Stimulated activated CD4-positive, alpha-beta T cell treated with anti-CD3 and anti-CD28 coated beads, Interleukin-1b, Interleukin-23, amount 100 ng/mL, for 1 hour (primary cell): ENCODE measurements at places on chromosomes 7 and 10.

DNA sequence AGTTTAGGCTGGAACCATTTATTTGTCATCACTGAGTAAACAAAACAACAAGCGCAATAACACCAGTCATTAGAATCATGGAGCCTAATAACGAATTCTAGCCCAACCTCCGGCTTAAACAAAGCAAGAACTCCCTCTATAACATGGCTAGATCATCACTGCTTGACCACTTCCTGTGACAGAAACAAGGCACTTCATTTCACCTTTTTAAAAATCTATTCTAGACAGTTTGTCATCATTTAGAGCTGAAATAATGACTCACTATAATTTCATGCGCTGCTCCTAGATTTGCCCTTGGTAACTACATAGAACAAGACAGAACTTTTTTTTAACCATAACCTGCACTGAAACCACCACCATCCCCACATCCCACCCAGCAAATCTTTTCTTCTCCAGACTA is 81.3 kb downstream of the OSBPL3 start:
- DNase-seq = no peak

GRCh38 chr7:50974240-50974639 is 191.5 kb upstream of the GRB10 start:
- no peak for DNase-seq

- no peak for DNase-seq
These were observed 8.7 kb downstream of the STARD3NL start for GRCh38 chr7:38186593-38187314.

- DNase-seq = no peak
These were observed 114.1 kb upstream of the WNT16 start for GRCh38 chr7:121214657-121215056.

GRCh38 chr7:50648570-50649169 is 83.5 kb upstream of the DDC start:
- DNase-seq = no peak

DNA sequence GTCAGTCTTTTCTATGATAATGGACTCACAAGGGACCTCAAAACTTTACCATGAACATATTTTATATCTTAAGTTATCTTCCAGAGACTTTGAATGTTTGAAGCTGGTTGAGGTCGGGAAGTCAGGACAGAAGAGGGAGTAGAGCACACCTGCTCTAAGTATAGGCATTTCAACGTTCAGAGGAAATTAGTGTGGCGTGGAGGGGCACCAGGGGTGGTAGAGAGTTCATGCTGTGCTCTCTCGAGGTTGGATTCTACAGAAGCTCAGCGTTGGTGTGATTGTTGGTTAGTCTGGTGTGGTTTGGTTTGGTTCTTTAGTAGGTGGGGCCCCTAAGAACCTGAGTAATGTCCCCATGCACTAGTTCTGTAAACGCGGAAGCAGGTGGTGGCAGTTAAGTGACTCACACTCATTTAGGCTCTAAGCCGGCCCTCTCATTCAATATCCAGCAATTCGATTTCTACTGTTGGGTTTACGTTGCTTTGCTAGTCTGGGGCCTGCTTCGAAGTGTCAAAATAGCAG is 19.8 kb downstream of the CNTNAP2 start:
- DNase-seq = no peak

GRCh38 chr10:8444630-8445029 is 390.1 kb downstream of the GATA3 start:
- no peak for DNase-seq

DNA sequence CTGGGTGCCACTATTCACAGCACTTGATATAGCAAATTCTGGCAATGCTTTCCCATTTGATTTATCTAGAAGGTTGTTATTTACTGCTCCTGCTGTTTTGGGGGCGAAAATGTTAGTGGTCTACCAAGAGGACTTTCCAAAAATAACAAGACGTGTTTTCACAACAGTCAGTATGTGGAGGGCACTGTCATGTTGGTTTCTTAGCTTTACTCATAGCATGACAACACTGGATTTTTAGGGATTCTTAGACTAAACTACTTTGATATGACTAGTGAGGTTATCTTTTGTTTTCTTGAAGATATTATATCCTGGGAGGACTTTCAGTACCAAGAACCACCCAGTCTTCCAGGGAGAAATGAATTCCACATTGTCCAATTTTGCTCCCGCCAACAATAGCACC is 49.4 kb downstream of the NUDCD3 start:
- no peak for DNase-seq

DNA sequence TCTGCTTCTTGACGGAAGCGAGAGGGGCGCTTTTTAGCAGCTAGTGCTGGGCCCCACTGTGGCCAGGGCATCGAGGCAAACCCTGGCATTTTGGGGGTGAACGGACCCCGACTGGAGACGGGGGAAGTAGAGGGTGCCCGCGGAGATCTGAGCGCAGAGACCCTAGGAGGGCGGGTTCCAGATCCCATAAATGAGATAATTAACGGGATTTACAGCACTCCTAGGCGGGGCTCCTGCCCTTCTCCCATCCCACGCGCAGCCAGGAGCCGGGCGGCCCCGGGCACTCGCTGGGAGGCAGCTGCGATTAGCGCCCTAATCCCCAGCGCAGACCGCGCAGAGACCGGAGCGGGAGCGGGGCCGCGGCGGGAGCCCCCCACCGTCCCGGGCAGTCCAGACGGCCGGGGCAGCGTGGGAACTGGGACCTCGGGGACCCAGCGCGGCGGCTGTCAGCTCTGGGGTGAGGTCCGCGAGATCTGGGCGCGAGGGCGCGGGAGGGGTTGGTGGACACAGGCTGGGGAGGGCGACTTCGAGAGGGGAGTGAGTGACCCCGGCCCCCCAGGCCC is 735 bp downstream of the JCAD start:
- DNase-seq = no peak

DNA sequence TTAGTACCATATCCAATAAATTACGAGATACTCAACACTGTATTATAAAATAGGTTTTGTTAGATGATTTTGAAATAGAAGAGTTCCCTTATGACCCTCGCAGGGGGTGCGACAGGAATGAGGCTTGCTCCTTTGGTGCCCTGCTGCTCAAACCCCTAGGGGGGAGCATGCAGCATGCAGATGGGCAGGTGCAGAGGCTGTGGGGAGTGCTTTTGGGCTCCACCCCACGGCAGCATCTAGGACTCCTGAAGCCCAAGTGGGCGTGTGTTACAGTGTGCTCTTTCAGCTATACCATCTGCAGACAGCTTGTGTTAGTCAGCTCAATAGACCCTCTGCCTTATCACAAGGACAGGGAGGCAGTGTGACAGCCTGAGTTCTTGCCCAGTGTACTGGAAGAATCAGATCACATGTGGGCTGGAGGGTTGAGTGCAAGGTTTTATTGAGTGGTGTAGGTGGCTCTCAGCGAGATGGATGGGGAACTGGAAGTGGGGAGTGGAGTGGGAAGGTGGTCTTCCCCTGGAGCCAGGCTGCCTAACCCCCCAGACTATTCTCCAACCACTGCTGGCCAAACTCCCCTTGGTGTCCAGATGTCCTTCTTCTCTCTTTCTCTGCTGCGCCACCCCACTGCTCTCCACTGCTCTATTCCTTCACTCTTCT is 3.1 kb upstream of the MRC1 start:
- DNase-seq = no peak

- DNase-seq = no peak
These were observed 95.7 kb upstream of the JAZF1 start for GRCh38 chr7:28276298-28276697.

- DNase-seq = no peak
These were observed 43.0 kb downstream of the SCRN1 start for GRCh38 chr7:29946428-29947186.

DNA sequence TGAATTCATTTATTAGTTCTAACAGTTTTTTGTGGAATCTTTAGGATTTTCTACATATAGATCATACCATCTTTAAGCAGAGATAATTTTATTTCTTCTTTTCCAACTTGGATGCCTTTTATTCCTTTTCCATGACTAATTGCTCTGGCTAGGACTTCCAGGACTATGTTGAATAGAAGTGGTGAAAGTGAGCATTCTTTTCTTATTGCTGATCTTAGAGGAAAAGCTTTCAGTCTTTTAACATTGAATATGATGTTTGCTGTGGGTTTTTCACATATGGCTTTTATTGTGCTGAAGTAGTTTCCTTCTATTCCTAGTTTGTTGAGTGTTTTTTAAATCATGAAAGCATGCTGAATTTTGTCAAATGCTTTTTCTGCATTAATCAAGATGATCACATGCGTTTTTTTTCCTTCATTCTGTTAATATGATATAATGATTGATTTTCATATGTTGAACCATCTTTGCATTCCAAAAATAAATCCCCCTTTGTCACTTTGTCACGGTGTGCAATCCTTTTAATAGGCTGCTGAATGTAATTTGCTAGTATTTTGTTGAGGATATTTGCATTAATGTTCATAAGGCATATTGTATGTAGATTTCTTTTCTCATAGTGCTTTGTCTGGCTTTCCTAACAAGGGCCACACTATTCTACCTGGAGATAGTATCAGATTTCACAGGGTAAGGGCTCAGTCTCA is 92.9 kb downstream of the ZNF467 start:
- DNase-seq = no peak

GRCh38 chr10:23088609-23089008 is 6.8 kb upstream of the MSRB2 start:
- no peak for DNase-seq

DNA sequence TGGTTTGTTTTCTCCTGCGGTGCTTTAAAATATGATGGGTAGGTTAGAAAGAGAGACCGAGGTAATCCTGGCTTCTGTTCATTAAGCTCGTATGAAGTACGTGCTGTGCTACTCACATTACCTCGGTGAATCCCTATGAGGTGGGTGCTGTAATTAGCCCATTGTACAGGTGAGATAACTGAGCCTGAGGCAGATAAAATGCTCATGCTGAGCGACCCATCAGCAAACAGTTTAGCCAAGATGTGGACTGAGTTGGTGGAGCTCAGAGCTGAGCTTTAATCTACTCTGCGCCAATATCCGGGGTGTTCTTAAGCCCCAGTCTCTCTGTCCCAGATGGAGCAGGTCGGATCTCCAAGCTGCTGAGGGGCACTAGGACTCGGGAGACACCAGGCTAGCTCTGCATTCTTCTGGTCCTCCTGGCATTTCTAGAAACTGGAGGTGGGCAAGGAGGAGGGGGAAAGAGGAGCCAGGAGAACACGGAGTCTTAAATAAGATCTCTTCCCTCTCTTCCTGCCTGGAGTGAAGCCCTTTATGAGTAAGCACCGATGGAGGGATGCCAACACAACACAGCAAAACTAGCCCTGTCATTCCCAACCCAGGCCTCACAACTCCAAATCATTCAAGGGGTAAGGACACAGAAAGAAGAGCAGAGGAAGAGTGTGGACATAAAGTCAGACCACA is 458.5 kb downstream of the KCNMA1 start:
- DNase-seq = no peak

- DNase-seq = no peak
These were observed 227.0 kb upstream of the HDAC9 start for GRCh38 chr7:18268571-18268970.

GRCh38 chr10:114173603-114173920 is 441 bp downstream of the CCDC186 start:
- DNase-seq = no peak

GRCh38 chr10:111179514-111179913 is 102.7 kb downstream of the ADRA2A start:
- DNase-seq = no peak

DNA sequence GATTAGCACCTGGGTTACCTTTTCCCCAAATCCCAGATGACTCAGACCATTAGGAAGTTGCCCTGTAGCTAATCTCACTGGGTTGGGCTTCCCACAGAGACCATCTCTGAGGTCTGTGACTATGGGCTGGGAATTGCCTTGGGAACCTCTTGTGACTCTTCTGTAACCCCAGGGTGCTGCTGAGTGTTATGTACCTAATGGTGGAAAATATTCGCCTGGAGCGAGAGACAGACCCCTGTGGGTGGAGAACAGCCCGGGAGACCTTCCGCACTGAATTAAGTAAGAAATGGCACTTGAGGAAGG is 20.0 kb downstream of the STRIP2 start:
- no peak for DNase-seq

DNA sequence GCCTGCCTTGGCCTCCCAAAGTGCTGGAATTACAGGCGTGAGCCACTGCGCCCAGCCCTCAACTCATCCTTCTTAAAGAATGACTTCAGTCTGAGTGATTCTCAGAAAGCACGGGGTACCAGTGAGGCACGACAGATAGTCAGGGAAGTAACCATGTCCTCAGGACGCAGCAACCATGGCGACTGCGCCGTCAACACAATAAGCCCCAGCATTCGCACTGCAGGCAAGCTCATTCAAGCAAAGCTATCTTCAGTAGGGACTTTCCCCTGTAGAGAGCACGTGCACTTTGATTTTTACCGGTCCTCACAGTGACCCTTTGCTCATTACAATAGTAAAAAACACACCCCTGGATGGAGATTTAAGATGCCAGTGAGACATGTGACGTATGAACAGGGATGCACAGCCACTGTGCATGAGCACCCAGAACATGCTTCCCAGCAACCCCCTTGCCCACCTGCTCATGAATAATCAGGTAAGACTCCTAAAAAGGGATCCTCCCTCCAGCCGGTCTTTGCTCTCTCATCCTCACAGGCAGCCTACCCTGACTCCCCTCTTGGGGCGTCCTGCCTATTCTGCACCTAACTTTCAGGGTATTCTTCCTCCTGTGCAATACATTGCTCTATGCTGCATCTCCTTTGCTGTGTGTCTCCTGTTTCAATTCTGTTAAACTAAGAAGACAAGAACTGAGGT is 9.1 kb downstream of the WDR86 start:
- no peak for DNase-seq

DNA sequence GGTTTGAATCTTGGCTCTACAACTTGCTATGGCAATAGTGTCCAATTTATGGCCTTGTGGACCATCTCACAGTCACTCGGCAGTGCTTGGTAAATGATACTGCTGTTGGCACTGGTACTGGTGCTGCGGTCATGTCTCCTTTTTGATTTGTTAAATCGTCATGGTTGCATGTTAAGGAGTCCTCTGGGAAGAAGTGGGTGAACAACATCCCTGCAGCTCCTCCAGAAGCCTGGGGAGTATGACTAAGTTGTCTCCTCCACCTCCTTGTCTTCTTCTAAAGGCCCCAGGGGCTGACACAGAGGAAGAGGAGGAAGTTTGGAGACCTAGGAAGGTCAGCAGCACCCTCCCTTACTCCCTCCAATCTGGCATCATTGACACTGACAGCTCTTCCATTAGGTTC is 8.5 kb downstream of the ITPRIP start:
- no peak for DNase-seq

DNA sequence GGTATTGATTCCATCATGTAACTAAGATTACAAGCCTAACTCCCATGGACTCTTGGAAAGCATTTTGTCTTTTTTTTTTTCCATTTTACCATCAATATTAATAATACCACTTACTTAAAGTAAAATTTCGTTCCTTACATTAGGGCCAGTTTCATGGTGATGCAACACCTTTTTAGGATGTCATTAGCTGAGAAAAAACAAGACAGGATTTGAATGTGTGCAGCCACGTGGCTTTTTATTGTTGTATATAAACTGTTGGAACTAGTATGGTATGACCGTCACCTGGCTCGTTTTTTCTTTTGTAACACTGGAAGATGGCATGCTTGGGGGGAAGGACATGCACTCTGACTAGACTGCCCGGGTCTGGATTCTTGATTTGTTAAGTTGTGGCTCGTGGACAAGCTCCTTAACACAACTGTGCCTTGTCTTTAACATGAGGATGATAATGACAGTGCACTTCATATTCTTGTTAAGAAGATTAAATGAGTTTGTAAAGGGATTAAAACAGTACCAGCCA is 42.1 kb downstream of the ARHGAP21 start:
- DNase-seq = no peak
